ENCODE measurements at places on chromosomes 16 and 17.

DNA sequence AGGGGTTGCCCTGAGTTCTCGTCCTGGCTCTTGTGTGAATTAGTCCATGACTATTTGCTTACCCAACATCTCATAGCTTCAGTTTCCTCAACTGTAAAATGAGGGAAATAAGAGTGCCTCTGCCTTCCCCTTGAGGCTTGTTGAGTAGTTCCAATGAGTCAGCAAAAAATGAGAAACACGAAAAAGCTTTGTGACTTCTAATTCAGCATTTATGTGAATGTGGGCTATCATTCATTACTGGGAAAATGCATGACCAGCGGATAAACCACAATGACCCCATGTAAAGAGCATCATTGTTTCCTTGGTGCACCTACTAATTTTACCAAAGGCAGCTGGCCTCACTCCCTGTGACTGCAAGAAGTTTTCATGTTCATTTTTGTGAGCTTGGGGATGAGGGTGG, 374.6 kb upstream of the HSBP1 start:
- no peak for DNase-seq

DNA sequence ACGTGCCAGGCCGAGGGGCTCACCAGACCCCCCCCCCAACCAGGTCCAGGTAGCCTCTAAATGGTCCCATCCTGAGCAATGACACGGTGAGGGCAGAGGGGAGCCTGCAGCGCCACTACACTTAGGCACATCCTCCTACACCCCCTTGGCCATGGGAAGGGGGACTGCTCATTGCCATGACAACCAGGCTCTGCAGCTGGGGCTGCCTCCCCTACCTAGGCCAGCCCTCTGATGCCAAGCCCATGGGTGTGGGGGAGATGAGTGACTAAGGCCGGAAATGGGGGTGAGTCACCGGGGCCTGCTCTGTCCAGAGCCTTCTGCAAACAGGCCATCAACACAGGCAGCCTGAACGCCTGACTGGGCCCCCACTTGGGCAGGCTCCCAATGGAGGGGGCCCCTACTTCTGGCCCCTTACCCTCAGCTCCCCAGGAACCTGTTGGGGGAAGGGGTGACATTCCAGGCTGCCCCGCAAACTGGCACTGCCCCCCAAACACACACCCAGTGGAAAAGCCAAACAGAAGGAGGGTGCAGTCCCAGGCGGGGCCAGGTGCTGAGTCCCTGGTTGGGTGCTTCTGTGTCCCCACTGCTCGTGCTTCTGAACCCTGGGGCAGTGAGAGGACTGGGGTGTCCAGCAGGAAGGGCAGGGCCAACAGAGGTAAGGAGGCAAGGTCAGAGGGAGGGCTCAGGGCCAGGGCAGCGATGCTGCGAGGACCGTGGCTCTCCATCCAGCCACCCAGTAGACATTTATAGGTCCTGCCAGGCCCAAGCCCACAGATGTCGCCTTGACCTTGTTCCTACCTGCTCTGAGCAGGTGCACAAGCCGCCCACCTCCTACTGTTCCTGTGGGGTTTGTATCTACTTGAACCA, 8.2 kb downstream of the PLCD3 start:
- DNase-seq = no peak

GRCh38 chr16:47634727-47635126, 173.6 kb downstream of the PHKB start:
- DNase-seq = no peak

DNA sequence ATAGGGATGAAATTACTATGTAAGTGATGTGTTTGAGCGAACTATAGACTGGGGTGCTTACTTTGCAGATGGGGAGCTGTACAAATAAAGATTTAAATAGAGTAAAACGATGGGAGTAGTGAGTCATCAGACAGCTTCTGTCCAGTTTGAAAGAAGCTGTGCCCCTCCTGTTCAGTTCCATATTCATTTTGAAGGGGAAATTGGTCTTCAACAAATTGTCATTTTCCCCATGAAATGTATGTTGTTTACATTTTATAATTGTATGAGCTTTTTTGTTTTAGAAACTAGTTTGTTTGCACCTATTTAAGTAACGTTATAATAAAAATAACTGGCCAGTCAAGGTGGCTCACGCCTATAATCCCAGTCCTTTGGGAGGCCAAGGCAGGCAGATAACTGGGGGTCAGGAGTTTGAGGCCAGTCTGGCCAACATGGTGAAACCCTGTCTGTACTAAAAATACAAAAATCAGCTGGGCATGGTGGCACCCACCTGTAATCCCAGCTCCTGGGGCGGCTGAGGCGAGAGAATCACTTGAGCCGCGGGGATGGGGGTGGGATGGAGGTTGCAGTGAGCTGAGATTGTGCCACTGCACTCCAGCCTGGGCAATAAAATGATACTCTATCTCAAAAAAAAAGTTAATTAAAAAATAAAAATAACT, 20.2 kb downstream of the SEC14L1 start:
- no peak for DNase-seq
